ENCODE measurements at places on chromosomes 16 and 17.

- no peak for DNase-seq
Measured at GRCh38 chr16:67884-68789, 4.3 kb downstream of the RHBDF1 start.

DNA sequence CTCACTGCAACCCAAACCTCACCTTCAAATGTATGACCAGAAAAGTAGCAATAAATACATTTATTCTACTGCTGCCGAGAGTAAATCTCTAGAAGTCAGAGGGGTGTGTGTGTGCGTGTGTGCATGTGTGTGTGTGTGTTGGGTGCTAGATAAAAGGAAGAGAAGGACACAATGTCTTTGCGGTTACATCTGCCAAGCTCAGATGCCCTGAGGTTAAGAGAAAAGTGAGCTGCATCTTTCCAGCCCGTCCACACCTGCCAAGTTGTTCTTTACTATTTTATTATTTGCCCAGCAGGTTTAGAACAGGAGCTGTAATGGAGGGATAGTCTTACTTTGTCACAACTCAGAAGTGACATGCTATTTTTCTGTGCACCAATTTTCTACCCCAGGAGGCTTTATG, 54.5 kb upstream of the ANKFN1 start:
- DNase-seq: no peak

- no peak for DNase-seq
Measured at GRCh38 chr16:79466111-79466510, 134.4 kb downstream of the MAF start.

DNA sequence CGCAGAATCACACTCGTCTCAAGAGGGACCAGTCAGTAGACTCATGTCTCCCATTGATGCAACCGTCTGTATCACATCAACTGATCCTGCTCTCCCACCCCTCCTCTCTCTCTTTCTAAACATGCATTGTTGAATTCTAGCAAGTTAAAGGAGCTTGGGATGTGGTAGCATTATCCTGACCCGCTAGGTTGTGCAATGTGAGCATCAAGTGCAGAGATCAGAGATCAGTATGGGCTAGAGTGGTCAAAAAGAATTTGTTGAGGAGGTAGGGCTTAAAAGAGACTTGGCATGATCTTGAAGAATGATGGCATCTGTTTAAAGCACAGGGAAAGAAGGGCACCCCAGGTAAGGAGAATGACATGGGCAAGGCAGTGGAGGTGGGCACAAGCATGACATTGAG, 38.7 kb downstream of the PRSS54 start:
- no peak for DNase-seq

GRCh38 chr16:9334103-9334502, 242.7 kb downstream of the HAPSTR1 start:
- DNase-seq: no peak

DNA sequence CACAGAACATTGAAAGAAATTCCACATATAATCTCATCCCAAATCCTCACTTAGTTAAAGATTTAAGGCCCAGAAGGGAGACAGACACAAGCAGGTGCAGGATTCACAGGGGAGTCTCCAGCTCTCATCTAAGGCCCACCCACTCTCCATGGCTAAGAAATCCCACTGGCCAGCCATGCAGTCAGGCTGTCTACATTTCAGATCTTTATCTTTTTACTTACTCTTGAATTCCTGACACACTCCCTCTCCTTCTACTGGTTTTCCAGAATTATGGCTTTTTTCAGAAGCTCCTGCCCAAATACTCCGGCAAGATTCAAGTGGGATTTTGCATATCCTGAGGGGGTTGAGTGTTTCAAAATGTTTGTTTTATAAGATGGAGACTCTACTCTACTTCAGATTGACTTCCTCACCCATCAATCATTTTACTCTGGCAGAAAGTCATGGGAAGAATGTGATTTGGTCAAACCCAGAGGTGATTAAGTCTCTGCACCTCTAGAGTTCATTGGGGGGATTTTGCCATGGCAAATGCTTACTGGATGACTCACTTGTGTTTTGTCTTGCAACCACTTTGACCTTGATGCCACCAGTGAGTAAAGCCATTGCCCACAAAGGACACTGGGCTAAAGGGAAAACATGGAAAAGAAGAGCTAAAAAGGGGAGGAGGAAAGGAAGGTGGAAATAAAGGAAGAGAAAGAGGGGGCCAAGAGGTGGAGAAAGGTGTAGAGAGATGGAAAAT, 688.8 kb upstream of the SALL1 start:
- no peak for DNase-seq

DNA sequence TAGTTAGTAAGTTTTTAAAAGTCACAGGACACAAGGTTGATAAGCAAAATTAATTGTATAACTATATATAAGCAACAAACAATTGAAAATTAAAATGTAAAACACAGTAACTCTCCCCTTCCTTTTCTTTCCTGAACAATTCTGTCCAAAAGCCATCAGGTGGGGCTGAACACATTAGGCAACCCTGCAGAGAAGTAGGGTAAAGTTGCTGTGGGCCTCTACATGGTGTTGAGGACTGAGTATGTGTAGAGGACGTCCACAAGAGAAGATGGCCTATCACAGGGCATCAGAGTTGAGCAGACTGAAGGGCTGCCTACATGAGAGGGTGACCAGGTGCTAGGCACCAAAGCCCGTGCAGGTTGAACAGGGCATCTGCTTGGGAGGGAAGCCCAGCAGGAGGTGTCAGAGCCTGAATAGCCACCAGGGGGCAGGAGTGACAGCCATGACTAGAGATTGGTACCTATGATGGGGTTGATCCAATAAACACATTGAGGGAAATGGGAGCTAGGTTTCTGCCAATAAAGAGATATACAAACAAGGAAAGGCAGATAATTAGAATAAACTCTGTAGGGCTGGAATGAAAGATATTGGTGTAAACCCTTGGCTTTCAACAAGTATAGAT, 415.1 kb downstream of the NPIPA8 start:
- no peak for DNase-seq

GRCh38 chr17:7572338-7572587, 7.2 kb upstream of the CD68 start:
- DNase-seq: no peak

DNA sequence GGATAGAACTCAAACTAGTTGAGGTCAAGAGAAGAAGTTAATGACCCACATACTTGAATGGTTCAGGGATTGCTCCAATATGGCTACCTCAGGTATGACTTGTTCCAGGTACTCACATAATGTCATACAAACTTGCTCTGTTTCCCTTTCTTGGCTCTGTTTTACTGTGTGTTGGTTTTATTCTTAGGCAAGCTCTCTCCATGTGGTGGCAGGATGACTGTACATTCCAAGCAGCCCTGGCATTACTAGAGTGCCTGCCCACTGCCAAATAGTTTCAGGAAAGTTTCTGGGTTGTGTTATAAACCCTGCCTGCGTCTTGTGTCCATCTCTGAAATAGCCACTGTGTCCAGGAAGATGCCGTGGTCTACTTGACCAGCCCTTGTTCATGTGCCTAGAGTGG, 476.8 kb downstream of the SHISA9 start:
- no peak for DNase-seq

DNA sequence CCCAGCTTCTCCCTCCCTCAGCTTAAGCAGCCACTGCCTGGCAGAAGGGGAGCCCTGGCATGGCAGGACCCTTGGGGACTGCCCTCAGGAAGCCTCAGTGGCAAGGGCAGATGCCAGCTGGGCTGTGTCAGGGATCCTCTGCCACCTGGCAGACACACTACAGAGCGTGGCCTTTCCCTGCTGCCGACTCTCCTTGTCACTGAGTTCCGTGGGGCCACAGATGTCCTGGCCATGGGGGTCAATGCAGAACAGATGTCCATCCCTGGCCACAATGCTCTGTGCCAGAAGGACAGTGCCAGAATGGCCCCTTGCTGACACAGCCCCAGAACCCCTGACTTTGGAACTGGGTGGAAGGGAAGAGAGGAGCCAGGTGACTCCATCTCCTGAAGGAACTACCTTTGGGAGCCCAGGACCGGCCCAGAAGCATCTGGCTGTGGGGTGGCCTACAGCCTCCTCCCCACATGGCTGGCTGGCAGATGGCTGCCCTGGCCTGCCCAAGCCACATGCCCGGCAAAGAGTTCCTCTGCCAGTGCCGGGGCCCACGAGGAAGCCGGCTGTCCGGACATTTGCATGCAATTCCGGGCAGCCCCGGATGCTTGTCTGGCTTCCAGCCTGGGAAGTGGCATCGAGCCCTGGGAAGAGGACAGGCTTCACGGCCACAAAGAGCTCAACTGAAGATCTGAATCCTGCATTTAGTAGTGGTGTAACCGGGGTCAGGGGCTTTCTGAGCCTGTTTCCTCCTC, 24.1 kb downstream of the NPTX1 start:
- no peak for DNase-seq

GRCh38 chr17:27751622-27752490, 48.5 kb downstream of the NOS2 start:
- no peak for DNase-seq

- DNase-seq: no peak
Measured at GRCh38 chr16:16052916-16053315, 103.5 kb downstream of the ABCC1 start.

- DNase-seq: no peak
Measured at GRCh38 chr16:75048054-75048453, 49.2 kb downstream of the ZNRF1 start.

DNA sequence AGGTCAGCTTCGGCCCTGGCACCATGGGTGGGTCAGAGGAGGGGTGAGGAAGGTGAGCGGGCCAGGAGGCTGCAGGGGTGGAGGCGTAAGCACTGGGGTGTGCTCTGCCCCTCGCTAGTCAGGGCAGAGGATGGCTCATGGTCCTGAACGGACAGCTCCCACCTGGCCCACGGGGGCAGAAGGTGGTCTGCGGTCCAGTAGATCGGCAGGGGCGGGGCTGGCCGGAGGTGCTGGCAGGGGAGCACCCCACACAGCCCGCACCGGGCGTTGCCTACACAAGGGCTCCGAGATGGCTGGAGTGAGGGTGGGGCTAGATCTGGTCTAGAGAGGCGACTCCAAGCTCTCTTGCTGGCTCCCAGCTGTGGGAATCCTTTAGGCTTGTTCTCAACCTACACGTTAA, 8.2 kb downstream of the NPTX1 start:
- DNase-seq: no peak

GRCh38 chr17:6476810-6477179, 32.5 kb downstream of the PIMREG start:
- DNase-seq: no peak

DNA sequence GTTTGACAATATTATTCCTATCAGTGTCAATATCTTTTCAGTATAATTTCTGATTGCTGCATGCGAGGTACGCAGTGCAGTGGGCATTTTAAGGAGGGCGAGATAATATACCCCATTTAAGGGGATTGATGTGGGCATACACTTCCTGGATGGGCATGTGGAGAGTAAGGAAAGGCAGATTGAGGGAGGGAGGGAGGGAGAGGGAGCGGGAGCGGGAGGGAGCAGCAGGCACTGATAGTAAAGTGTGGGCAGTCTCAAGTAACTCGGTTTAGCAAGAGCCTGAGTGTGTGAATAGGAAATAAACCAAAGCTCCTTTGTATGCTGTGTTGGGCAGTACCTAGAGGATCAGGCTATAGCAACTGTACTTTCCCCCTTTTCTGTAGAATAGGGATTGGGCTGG, 5.1 kb downstream of the BPTF start:
- DNase-seq: no peak

DNA sequence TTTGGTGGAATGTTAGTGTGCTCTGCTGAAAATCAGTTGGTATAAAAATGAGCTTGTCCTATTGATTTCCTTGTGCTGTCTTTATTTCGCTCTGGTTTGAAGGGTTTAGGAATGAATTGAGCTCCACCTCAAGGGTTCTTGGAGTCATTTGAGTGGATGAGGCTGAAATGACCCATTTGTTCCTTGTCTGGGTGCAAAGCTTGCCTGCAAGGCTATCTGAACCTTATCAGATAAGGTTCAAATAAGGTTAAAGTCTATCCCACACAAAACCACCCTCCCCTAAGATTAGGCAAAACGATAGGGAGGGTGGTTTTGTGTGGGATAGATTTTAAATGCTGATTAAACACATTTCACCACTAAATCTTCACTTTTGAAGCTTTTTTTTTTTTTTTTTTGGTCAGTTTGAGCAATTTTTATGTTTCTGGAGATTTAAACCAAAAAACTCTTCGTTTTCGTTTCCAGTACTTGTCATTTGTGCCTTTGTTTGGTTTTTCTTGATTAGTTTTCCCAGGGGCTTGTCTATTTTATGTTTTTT, 62.7 kb downstream of the ARHGAP44 start:
- no peak for DNase-seq

- DNase-seq: no peak
Measured at GRCh38 chr16:54143934-54144571, 142.5 kb downstream of the IRX3 start.

Measured in putamen (tissue), 1 donor.